ENCODE measurements at places on chromosomes 5 and 9.

DNA sequence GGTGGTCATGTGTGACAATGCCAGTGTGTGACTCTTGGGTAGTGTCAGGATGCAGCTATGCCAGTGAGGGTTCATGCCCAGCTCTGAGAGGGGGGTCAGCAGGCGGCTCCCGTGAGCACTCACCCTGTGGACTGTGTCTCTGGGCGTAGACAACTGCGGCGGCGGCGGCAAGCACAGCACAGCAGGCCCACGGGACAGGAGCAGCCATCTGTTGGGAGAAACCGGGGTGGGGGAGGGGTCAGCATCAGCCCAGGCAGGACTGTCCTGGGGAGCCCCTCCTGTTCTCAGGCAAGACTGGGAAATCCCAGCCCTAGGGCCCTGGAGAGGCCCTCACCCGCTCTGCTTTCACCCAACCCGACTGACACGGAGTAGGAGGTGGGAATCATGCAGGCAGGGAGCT, 20.8 kb downstream of the CNTFR start:
- DNase-seq = no peak

GRCh38 chr5:514673-515072, 9.6 kb downstream of the SLC9A3 start:
- DNase-seq = no peak

- DNase-seq = no peak
Measured at GRCh38 chr9:37953775-37954437, 50.0 kb upstream of the SLC25A51 start.

DNA sequence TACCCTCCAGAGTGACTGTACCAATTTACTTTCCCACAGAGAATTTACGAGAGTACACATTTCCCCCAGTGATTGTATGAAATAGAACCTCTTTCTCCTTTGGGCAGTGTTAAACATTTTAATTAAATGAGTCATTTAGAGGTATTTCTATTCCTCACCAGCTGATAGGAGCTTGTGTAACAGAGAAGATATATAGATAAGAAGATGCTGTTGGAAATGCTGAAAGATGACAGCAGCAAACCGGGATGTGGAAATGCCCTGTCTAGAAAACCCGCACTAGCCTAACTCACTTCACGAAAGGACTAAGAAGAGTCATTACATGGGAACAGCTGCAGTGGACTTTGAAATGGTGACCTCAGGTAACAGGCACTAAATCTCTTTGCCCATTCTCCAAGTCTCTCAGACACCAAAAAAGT, 68.3 kb downstream of the LPAR1 start:
- DNase-seq = no peak

- peak; percentile 57 for DNase-seq
Measured at GRCh38 chr5:151568036-151568435, 23.1 kb downstream of the FAT2 start.

GRCh38 chr5:1009359-1010180, 968 bp downstream of the NKD2 start:
- DNase-seq = no peak

DNA sequence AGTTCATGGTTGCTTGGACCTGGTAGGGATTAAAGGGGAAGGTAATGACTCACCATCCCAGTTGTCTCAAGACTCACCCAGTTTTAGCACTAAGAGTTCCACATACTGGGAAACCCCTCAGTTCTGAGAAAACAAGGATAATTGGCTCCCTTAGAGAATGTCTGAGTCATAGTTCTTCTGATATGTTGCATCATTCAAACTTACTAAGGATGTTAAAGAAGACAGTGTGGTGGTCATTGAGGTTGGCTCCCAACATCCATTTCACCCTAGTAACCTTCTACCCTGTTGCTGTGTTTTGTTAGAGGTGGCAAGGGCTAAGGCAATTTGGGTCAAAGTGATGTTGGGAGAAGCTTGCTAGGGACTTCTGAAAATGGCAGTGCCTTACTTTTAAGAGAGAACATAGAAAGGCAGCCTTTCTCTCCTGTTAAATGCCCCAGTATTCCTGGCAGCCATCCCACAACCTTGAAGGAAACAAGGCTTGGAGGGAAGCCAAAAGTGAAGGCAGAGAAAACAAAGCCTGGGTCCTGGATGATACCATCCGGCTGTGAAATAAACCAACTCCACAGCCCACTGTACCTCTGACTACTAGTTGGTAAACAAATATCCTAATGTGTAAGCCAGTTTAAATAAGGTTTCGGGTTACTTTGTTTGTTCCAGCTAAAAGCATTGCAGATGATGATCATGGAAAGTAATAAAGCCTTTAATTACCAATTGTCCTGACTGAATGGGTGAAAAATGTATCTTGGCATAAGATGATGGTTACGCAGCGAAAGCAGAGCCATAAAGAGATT, 80.4 kb upstream of the ADAMTSL1 start:
- DNase-seq = no peak

- DNase-seq = no peak
Measured at GRCh38 chr5:74632947-74633356, 7.6 kb downstream of the ENC1 start.

GRCh38 chr9:101449071-101449721, 13.6 kb upstream of the ALDOB start:
- peak; percentile 72 for DNase-seq

DNA sequence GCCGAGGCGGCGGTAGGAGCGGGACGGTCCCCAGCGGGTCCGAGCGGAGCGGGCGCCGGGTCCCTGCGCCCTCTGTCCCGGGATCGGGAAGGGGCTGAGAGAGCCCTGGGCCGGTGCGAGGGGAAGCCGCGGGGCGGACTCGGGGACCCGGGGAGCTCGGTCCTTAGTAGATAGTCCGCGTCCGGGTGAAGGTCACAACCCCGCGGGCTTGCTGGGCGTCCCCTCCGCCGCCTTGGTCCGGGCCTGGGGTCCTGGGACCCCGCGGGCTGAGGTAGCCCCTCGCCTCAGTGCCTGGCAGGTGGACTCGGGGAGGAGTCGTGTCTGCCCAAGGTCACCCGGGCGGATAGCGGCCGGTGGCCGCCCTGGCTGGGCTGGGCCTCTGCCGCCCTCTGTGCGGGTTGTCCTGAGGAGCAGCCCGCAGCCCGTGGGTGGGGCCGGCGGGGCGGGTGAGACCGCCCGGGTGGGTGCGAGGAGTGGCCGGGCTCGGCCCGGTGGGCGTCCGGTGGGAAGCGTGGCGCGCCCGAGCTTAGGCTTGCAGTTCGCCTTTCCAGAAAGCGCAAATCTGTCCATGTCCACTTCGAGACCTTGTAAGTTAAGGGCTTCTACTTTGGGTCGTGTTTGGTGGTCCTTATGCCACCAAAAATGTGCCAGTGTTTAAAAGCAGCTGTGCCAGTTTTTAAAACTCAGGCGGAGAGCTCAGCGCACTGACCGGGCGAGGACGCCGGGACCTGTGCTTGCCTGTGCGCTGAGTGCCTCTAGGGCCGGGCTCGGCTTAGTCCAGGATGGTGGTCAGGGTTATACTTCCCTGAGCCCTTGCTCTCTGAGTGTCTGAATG, 554 bp downstream of the SDHA start:
- DNase-seq = no peak

DNA sequence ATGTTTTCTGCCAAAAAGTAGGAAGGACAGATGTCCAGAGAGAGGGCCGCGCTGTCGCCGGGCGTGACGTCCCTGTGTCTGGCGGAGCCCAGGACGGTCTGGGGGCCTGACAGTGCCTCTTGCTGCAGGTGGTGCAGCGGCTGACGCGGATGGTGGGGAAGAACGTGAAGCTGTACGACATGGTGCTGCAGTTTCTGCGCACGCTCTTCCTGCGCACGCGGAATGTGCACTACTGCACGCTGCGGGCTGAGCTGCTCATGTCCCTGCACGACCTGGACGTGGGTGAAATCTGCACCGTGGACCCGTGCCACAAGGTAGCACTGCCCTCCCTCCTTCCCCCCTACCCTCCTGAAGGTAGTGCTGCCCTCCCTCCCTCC, 7.8 kb downstream of the NELFB start:
- no peak for DNase-seq

GRCh38 chr9:61667559-61668121, 477.8 kb downstream of the SPATA31A7 start:
- DNase-seq = peak; percentile 30

Measured in left forelimb (tissue), 1 donor.